ENCODE measurements at places on chromosomes 13 and 19.
A peak's percentile ranks its signal among the peaks of the same experiment; 100 is the strongest.

DNA sequence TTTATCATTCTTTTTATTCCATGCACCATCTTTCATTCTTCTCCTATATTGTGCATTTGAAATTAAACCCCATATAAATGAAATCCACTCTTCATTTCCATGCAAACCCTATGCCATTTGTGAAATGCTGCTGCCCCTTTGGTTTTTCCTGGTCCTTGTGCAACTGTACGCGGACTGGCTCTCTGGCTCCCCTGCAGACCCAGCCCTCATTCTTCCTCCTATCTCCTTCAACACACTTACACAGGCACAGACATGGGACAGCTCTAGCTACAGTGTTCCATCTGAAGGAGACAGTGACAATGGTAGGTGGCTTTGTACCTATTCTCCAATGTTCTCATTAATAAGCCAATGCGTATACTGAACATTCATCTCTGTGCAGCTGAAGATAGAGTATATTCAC is 81.6 kb downstream of the ESD start:
- no peak for DNase-seq

GRCh38 chr19:10000171-10000826 is 10.0 kb downstream of the COL5A3 start:
- no peak for DNase-seq

DNA sequence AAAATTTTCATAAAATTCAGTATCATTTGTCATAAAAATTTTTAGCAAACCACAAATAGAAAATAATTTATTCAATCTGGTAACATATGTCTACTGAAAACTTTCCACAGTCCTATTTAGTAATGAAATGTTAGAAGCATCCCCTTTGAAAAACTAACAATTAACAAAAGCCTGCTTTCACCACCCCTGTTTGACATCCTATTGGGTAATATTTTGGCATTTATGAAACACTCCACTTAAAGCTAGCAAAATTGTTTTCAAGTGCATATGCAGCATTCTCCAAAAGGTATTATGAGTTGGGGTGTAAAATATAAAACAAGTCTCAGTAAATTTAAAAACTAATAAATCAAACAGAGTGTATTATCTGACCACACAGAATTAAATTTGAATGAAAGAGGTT is 189.4 kb downstream of the NBEA start:
- no peak for DNase-seq

DNA sequence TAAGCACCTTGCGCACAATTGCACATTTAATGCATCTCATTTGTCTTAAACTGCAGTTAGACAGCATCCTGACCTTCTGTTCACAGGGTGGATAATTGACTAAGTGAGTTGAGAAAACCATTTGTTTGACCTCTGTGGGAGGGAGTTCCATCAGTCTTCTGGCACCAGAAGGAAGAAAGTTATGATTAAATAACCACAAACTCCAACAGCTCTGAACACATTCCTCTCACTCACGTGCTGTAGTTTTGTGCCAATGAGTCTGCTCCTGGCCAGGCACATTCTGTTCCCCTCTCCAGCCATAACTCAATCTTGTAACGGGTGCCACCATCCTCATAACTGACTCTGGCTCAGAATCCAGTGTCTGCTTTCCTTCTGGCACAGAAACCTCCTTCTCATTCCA is 817.2 kb downstream of the SLITRK1 start:
- DNase-seq, result no peak

- no peak for DNase-seq
Observed at GRCh38 chr13:26977541-26977940, 194.1 kb downstream of the USP12 start.

- DNase-seq, result no peak
Observed at GRCh38 chr19:45616704-45617017, 14.6 kb upstream of the GPR4 start.

GRCh38 chr19:49847731-49848696 is 2.9 kb upstream of the PTOV1 start:
- peak; percentile 61 for DNase-seq

DNA sequence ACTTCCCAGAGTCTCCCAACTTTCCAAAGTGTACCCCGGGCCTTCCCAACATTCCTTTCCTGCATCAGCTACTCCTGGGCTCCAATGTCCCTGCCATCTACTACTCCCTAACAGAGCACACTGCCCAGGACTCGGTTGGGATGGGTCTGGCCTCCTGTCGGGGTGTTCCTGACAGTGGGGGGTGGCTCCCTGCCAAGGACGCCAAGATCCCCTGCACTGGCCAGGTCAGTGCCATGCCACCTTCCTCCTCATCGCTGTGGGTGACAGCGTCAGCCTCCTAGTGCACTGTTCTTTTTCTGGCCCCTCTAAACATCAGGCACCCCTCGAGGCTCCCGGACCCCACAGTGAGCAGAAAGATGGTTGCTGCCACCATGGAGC is 13.8 kb downstream of the EPS15L1 start:
- DNase-seq, result no peak

DNA sequence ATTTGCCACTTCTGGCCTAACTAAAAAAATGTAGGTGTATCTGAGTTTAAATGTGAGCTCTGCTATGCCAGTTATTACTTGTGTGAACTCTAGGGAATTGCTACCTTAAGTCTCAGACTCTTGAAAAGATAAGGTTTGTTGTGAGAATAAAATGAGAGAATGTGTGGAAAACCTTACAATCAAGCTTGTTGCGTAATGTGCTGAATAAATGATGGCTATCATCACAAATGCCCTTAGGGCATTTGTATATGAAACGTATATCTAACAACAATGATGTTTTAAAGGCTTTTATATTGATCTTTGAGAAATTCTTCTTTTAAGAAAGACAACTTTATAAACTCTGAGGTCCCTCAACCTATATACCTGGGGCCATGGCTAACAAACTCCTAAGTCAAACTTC is 384.8 kb downstream of the ITGBL1 start:
- no peak for DNase-seq

- DNase-seq, result no peak
Observed at GRCh38 chr19:40280608-40281221, 4.4 kb downstream of the AKT2 start.

DNA sequence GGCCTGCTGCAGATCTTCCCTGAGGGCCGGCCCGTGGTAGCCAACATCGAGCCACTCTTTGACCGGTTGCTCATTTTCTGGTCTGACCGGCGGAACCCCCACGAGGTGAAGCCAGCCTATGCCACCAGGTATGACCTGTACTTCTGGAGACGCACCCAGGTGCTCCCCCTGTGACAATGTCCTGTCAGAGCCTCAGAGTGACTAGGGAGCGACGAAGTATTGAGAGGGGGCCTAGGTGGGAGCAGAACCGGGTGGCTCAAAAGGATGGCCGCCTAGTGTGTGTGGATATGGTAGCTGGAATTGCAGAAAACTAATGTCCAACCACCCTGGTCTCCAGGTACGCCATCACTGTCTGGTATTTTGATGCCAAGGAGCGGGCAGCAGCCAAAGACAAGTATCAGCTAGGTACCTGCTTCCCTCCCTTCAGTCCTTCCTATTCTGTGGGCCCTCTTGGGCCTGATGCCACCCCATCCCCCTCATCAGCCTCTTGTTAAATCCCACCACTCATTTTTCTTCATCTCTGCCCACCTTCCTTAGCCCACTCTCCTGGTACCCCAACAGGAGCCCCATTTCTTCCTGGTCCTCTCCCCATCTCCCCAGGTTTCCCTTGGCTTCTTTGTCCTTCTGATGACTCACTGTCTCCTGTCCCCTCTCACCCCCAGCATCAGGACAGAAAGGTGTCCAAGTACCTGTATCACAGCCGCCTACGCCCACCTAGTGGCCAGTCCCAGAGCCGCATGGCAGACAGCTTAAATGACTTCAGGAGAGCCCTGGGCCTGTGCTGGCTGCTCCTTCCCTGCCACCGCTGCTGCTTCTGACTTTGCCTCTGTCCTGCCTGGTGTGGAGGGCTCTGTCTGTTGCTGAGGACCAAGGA is 8.4 kb downstream of the EGLN2 start:
- no peak for DNase-seq

- DNase-seq, result peak; percentile 56
Observed at GRCh38 chr13:50911937-50912795, 2.6 kb downstream of the RNASEH2B start.

DNA sequence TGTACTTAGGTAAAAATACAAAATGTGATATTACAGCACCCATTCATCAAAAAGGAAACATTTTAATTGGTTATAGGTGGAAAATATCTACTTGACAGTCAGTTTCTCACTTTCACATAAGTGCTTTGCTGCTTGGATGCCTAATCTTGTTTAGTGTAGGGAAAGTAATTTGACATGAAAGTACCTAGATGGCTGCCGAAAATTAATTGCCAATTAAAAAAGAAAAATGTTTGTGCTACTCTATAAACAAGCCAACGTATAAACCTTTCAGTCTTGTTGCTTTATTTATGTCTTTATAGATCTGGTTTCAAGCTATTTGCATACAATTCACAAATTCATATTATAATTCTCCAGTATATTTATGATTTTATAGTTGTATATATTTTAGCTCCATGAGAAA is 729.9 kb downstream of the DACH1 start:
- DNase-seq, result no peak

- DNase-seq, result no peak
Observed at GRCh38 chr13:99258210-99258860, at the start of gene GPR18. Gene GPR18, minus strand, starts transcription at chr13:99258379. Its CDS starts 2,507 bp downstream, at chr13:99255872.

GRCh38 chr19:6828698-6829633 is 56.5 kb downstream of the VAV1 start:
- no peak for DNase-seq

DNA sequence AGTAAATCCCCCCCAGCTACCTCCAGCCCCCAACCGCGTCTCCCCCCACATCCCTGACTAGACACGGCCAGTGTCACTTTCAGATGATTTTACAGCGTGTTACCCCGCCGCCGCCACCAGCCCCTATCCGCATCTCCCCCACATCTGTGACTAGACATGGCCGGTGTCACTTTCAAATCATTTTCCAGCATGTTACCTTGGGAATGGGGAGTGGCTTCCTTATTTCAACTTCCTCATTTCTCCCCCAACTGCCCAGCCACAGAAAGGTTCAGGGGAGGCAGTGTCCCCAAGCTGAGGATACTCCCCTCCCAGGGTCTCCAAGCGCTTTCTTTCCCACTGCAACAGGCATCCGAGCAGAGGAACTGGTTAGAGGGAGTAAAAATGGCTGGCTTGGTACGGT is 18.4 kb downstream of the ADGRL1 start:
- DNase-seq, result no peak

DNA sequence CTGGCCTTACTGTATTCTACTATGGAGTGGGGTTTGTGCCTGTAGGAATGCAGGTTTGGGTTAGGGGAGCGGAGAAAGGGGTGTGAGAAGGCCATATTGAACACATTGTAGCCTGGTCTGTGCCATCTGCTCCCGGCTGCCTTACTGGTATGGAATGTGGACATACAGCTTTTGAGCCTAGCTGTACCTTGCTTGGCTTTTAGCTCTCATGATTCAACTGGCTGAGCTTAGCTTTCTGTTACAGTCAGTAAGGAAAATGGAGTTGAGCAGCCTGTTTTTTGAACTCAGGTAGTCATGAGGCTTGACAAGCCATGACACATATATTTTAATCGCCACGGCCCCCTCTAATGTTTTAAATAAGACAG is 41.6 kb downstream of the ARHGAP35 start:
- DNase-seq, result no peak

GRCh38 chr19:32870981-32871451 is 1.4 kb upstream of the SLC7A9 start:
- DNase-seq, result no peak

DNA sequence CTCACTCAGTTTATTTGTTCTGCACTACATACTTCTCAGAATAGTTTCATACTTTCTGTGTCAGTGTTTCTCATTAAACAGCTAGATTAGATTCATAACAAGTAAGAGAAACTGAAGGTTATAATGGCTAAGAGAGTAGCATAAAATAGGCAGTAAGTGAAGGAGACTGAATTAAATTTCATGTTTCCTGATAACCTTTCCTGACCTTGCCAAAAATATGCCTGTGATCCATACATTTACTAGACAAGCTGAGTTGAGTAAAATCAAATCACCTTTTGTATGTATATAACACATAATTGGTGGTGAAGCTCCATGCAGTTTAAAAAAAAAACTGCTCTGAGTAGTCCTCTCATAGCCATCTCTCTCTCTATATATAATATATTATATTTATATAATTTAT is 545.3 kb upstream of the PCDH20 start:
- DNase-seq, result no peak

GRCh38 chr19:41225238-41226052 is 6.4 kb downstream of the AXL start:
- no peak for DNase-seq

DNA sequence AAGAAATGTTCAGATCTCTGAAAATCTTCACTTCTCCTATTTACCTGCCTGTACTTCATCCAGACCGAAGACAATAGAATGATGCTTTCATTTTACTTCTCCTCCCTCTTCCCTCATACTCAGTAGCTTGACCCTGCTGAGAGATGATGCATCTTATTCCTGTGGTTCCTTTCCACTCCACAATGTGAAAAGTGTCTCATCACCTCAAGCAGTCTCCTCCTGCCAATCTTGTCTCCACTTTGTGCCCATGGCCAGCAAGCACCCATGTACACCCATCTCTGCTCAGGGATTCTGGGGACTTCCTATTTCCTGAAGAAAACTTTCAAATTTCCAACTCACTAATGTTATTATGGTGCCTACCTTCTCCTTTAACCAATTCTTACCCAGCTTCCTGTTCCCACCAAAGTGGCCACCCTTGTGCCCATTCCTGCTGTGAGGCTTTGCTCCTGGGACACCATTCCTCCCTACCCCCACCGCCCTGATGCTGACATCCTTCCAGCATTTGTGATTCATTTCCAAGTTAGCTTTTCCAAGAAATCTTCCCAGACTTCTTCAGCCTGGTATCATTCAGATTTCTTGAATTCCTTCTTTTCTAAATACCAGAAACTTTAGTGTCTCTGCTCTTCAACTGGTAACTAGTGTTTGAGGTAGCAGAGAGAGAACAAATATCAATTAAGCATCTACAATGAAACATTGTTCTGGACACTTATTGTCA is 212.5 kb downstream of the POSTN start:
- no peak for DNase-seq

GRCh38 chr19:4521170-4521887 is 3.0 kb upstream of the PLIN4 start:
- DNase-seq, result no peak

- no peak for DNase-seq
Observed at GRCh38 chr13:66858163-66858562, 372.0 kb downstream of the PCDH9 start.

DNA sequence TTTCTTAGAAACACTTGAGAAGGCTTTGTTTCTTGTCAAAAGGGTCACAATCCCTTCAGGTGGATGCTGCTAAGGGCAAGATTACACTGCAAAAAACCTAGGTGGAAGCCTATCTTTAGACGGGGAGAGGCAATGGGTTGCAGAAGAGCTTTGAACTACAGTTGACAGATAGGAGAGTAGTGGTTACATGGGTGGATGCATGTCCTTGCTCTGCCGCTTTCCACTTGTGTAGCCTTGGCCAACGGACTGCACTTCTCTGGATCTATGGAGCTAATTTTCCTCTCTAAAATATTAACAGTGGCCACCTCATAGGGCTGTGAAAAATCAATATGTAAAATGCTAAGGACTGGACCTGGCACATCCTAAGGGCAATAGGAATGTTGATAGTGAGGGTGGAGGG is 980 bp downstream of the BCKDHA start:
- DNase-seq, result no peak

DNA sequence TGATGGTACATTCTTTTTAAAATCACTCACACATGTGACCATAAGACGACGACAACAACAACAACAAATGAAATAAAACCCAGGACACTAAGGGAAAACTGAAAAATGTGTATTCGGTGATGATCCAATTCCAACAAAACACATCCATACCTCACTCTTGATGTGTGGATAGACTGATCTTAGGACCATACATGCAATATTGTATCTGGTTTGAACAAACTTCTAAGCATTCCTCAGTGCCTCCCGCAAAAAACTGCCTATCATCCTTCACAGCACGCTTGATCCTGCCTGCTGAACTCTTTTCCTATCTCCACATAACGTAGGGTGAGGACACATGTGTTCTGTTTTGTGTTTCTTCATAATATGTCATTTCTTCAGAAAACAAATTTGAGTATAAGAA is 415.2 kb downstream of the KCTD12 start:
- DNase-seq, result no peak

Data from SK-N-MC (cell line).